ENCODE measurements at places on chromosomes 16 and 17. TPM values are rescaled to one million over a fixed set of nuclear protein-coding genes. Genes with fewer than 3 reads are reported as not detected.

DNA sequence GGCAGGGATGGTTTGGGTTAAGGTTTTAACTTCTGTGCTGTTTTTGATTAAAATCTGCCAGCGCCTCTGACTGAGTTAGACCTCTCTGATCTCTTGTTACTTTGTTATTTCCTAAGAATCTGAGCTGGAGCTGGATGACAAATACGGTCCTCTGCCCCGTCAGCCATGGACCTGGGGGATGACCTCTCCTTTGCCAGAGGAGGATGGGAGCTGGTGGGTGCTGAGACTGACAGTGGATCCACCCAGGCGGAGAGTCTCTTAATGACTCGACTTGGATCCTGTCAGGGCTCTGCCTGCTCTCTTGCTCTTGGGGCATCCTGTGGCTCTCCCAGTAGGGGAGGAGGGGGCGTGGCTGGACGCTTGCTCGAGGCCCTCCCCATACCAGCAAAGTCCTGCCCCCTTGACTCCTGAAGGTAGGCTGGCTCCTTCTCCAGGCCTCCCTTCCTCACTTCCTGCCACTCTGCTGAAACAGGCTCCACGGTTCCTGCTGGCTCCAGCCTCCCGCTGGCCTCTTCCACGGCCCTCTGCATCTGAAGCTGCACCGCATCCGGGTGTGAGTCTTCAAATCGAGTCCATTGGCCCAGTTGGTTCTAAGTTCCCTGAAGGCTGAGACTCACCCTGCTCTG lies 24.8 kb upstream of the MAP3K14 start:
- DNase-seq, result no peak

Gene ZACN
- 10.3 TPM for total RNA-seq

DNA sequence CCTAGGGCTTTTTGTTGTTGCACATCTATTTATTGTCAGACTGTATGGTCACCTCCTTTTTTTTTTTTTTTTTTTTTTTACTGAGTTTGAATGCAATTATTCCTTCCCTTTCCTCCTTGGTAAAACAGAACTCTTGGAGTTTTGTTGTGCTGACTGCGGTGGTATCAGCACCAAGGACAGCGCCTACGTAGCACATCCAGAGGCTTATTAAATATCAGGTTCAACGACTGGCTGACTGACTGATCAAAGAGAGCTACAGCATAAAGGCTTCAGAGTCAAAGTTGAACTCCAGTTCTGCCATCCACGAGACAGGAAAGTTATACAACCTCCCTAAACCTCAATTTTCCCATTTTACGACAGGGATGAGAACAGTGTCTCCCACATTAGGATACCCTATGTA lies 86.1 kb upstream of the RBFOX1 start:
- DNase-seq, result no peak

DNA sequence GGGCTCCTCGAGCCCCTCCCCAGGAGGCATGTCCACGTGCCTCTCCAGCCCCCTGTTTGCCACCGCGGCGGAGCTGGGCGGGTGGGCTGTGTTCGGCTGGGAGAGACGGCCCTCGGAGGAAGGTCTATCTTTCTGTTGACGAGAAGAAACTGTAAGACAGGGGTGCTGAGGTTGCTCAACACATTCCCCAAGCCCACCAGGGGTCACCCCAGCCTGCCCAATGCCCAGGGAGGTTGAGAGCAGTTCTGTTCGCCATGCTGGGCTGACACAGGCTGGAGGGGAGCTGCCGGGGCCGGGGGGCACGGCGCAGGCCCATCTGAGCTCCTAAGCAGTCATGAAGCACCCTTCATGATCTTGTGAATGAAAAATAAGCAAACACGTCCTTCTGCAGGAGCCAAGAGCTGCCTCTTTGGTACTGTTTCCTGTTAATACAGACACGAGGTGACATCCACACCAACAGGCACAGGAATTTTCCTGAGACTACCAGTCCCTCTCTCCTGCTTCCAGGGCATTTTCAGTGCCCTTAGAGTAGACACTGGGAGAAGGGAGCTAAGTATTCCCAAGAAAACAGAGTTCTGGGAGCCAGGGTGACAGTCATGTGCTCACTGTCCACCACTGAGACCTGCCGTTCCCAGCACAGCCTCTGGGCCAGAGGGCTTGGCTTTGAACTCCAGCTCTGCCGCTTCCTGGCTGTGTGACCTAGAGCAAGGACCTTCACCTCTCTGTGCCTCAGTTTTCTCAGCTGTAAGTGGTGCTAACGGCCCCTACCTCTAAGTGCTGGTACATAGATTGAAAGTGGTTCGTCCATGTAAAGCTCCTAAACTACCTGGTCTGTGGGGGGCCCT lies 9.2 kb downstream of the UBALD2 start:
- peak; percentile 48 for DNase-seq

- no peak for DNase-seq
Measured at GRCh38 chr17:14582996-14583395, 282.1 kb downstream of the HS3ST3B1 start.

DNA sequence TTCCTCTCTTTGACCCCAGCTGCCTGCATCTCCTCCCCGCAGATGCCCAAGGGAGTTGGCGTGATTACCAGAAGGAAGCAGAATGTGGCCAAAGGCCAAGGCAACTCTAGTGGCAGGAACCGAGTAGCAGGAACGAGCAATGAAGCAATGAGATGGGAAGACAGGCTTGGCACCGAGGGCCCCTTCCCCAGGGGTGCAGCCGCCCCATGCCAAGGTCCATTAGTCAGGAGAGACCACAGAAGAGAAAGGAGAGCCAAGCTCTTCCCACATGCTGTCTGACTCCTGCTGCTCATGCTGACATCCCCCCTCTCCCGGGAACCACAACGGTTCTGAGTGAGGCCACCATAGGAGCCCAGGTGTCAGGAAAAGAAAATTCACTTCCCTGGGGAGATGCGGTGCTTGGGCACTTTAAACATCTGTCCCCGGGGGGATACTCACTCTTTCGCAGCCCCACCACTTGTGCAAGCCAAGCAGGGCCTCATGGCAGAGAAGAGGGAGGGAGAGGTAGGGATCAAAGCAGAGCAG lies 67.4 kb downstream of the MYO18A start:
- no peak for DNase-seq

Gene CNGB1
- not detected for total RNA-seq

Gene RNF112
- 0.84 TPM for total RNA-seq

Gene C16orf74
- 1.2 TPM for total RNA-seq

DNA sequence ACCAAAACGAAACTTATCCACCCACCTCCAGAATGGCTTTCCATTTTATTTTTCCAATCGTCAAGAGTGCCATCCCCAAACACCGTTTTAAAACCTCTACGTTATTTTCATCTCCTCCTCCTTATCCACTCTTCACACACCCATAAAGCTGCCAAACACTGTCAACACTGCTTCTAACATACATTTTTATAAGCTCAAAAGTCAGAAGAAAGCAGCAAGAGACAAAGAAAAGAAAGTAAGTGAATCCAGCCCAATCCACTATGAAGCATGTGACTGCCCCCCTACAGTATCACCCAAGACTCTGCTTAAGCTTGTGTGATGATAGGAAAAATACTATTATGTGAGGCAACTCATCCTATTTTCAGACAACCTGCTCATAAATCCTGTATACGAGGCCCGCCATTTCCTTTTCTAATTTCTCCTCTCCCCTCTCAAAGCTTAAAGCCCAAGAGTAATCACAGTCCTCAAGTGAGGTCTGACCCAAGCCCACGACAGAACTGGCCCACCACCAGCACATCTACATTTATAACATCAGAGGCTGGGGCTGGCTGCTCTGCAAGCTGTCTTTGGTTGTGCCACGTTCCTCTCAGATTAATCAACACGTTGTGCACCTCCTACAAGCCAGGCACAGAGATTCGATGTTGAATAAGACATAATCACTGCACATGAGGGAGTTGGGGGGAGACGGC lies 16.3 kb downstream of the USP31 start:
- no peak for DNase-seq

GRCh38 chr16:24589997-24590396 lies 50.6 kb downstream of the RBBP6 start:
- no peak for DNase-seq

Gene RRAD
- total RNA-seq, result 1.6 TPM

- no peak for DNase-seq
Measured at GRCh38 chr17:71302721-71303549, 817.9 kb upstream of the SOX9 start.

DNA sequence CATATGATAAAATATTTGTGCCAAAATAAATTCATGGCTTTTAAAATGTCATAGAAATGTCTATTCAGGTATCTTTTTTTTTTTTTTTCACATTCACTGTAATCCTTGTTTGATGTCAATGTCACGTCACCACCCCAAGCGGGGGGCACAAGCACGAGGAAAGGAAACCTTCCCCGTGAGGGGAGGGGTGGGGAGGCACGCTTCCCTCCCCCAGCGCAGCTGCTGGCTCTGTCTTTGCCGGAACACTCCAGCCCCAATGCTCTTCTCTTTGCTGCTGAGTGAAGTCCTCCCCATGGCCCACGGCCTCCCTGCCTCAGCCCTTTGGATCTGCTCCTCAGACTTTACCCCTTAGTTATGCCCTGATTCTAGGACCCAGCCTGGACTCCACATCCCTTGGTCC lies 1.5 kb downstream of the SLC35G3 start:
- DNase-seq, result no peak

GRCh38 chr16:11333010-11333409 lies 12.2 kb upstream of the RMI2 start:
- DNase-seq, result peak; percentile 37

DNA sequence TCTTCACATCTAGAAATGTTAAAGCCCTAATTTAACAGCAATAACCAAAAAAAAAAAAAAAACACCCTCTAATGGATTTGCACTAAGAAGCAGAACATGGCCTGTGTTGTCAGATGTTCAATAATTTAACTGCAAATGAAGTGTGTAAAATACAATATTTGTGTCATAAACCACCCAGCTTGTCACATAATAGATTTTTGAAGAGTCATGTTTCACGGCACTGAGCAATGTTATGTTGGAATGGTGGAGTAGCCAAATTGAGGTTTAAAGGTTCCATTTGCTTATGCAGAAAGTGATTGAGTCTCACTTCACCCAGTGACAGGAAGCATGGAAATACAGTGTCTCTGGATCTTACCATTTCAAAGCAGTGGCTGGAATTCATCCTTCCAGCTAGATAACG lies 173.2 kb upstream of the XYLT1 start:
- no peak for DNase-seq

- peak; percentile 77 for DNase-seq
Measured at GRCh38 chr16:67546761-67547422, 15.4 kb upstream of the CTCF start.

GRCh38 chr17:80104321-80104955 lies 3.1 kb downstream of the GAA start:
- DNase-seq, result no peak

- DNase-seq, result no peak
Measured at GRCh38 chr17:15381707-15382106, 40.3 kb upstream of the TEKT3 start.

GRCh38 chr16:24978370-24978914 lies 36.7 kb downstream of the ARHGAP17 start:
- no peak for DNase-seq

DNA sequence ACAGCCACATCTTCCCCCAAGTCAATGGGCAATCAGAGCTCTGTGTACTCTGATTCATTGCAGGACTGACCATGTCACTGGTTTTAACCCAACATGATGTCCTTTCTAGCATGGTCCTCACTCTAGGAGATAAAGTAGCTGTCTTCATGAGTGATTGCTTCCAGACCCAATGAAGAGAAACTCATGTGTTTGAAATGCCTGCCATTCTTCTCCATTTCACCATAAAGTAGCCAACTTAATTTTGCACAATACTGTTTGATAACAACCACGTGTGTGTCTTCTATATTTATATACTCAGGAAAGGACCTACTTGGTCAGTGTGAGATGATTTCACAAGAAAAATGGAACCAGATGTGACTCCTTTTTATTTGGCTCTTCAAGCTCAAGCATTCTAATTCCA lies 172.5 kb downstream of the AXIN2 start:
- no peak for DNase-seq

GRCh38 chr17:1727258-1727789 lies 2.8 kb downstream of the WDR81 start:
- no peak for DNase-seq

Gene PYDC1
- not detected for total RNA-seq

- no peak for DNase-seq
Measured at GRCh38 chr17:45841186-45841585, 3.5 kb upstream of the SPPL2C start.

- no peak for DNase-seq
Measured at GRCh38 chr17:32596206-32596605, 109.4 kb downstream of the CDK5R1 start.

DNA sequence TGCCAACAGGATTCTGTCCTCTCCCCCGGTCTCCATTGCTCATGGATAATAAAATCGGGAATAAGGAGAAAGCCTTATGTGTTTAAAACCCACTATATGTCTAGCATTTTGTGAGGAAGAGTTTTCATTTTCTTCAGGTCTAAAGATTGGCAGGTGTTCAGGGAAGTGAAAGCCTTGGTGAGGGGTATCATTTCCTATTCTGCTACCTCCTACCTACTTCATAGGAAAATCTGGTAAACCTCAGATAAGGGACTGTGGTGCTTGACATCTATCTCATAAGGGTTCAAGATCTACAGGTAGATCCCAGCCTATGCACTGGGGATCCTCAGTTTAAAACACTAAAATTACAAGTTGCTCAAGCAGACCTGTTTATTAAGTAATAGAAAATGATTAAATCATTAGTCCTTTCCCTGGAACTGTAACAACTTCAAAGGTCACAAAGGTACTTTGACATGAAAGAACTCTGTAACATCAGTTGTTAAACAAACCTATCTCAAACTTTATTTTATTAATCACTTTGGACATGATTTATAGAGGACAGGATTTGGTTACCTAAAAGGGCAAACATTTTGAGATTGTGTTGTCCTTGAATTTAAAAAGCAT lies 6.5 kb downstream of the MOSMO start:
- DNase-seq, result no peak

Gene MRPL10
- total RNA-seq, result 81.7 TPM
